NCI-H1092 treated with DMSO at 0.1 percent for 48 hours (cell line): ENCODE measurements at places on chromosomes 11 and 22.

GRCh38 chr11:121607341-121607740 is 154.6 kb upstream of the SORL1-AS1 start:
- no peak for DNase-seq

- no peak for DNase-seq
Observed at GRCh38 chr11:44788536-44789261, 61.9 kb downstream of the TSPAN18 start.

- no peak for DNase-seq
Observed at GRCh38 chr22:28918550-28919271, 35.3 kb downstream of the ZNRF3 start.

- DNase-seq = no peak
Observed at GRCh38 chr11:87219266-87219665, 181.5 kb downstream of the TMEM135 start.

DNA sequence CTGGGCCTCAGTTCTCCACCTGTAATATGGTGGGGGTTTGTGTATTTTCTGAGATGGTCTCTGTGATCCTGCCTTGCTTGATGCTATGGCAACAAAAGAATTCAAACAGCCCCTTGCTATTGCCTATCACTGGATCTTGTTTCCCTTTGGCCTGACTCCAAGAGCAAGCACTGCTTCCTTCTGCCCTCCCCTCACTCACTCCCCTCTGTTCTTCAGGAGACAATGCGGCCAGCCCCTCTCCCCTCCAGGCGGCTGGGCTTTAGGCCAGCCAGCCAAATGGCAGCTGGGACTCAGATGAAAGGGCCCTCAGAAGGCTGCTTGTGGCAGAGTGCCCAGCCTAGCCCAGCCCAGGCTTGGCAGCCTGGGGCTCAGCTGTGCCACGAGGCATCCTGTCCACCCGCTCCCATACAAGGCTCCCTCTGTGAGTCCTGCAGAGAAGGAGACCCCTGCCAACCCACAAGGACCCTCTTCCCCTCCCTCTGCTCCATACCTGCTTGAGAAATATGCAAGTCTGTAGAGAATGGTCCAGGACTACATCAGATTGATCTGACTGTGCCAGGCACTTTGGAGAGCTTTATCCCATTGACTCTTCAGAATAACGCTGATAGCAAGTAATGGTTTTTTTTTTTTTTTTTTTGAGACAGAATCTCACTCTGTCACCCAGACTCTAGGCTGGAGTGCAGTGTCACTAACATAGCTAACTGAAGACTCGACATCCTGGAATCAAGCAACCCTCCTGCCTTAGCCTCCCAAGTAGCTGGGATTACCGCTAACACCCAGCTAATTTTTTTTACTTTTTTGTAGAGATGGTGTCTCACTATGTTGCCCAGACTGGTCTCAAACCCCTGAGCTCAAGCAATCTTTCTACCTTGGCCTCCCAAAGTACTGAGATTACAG is 7.6 kb upstream of the KCTD14 start:
- DNase-seq = peak; percentile 100

DNA sequence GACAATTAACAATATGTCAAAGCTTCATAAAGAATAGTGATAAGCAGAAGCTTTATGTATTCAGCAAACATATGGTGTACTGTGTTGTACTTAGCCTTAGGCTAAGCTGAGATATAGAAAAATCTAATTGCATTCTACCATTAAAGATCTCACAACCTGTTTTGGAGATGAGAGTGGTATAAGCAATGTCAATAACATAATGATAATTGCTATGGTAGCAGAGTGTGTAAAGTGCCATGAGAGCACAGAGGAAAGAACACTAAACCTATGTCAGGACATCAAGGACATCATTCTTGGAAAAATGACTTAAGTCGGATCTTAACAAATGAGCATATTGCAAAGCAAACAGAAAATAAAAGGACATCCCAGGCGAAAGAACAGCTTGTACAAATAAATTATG is 28.6 kb upstream of the ANGPTL5 start:
- peak; percentile 11 for DNase-seq

- DNase-seq = no peak
Observed at GRCh38 chr11:101292661-101293240, 163.1 kb upstream of the PGR start.

DNA sequence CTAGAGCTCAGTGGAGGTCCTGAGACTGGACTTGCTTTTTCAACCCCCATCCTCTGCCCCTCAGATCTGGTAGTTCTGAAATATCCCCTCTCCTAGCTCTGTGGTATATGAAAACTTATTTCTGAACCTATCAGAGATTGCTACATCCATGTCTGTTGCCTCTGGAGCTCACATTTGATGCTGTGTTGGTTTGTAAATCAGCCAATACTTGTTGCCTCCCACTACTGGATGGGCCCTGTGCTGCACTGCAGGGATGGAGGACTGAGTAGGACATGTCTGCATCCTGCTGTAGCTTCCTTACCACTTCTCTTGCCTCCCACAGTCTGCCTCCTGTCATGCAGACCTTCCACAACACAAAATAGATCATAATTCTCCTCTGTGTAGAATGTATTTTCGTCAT is 5.2 kb downstream of the OLFML1 start:
- DNase-seq = no peak

GRCh38 chr11:112605093-112605666 is 344.5 kb upstream of the PLET1 start:
- no peak for DNase-seq

- DNase-seq = no peak
Observed at GRCh38 chr11:130421199-130421585, 7.2 kb downstream of the ADAMTS8 start.

- DNase-seq = no peak
Observed at GRCh38 chr11:76026281-76026680, 180.0 kb downstream of the WNT11 start.

- no peak for DNase-seq
Observed at GRCh38 chr11:27387362-27387761, 24.3 kb upstream of the CCDC34 start.

- DNase-seq = no peak
Observed at GRCh38 chr11:91305402-91305801, 919.2 kb upstream of the FAT3 start.

- no peak for DNase-seq
Observed at GRCh38 chr11:104291646-104292045, 127.7 kb upstream of the PDGFD start.

DNA sequence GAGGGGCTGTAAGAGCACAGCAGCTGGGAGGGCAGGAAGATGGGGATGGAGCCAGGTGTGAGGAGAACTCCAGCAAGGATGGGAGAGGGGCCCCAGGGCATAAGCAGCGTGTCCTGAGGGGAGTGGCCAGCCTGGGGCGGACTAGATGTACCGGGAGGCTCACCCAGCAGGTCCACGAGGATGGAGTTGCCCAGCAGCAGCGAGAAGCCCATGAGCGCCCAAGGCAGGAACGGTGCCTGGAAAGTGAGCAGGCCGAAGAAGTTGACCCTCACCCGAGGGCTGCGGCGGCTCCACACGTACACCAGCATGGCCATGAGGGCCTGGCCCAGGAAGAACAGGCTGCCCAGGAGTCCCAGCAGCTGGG is 1.3 kb downstream of the DERL3 start:
- DNase-seq = no peak

- no peak for DNase-seq
Observed at GRCh38 chr11:70463478-70464255, 65.3 kb downstream of the CTTN start.

DNA sequence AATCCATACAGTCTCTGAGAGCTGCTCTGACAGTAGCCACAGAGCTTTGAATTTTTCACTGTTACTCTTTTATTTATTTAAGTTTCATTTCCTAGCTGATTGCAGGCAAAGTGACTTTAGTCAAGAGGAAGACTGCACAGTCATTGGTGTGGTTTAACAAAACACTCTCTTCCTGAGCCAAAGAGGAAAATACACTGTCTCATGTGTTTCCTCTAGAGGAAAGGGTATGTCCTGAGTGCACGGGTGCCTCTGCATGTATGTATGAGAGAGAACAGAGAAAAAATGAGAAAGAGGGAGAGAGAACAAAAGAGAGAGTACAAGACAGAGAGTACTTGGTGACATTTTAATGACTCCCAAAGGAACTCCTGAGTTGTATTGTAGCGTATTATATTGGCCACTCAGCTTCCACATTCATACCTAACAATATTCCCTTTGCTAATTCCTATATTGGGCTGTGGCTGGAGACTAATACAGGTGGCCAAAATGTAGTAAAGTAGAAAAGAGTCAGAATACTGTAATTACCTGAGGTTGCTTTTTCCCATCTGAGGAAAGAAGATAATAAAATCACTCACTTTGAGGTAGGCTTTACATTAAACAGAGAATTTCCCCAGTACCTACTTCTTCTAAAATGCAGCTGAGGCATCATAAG is at the start of gene OR4D9:
OR4D9 (plus strand) TSS at position 599 of the 649 bp plus-strand sequence. CDS start 3,374 bp downstream, outside the sequence.
- no peak for DNase-seq
